AG20443 (cell line): ENCODE measurements at places on chromosomes 4 and X.

GRCh38 chr4:10917566-10917965 is 233.0 kb upstream of the CLNK start:
- DNase-seq: no peak

DNA sequence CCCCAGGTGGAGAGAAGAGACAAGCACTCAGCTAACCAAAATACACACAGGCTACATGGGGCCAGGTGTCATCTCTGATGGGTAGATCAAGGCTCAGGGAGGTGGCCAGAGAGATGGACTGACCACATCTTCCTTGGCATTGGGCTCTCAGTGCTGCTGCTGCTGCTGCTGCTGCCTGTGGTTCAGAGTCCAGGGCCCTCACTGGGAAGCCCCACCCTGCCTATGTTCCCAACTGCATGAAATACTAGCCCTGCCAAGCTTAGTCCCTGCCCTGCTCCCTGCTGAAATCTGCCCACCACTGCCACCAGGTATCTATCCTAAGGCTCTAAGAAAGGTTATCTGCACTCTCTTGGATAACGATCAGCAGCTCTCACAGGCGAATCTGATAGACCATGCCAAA is 118.7 kb downstream of the EFHC2 start:
- DNase-seq: no peak

DNA sequence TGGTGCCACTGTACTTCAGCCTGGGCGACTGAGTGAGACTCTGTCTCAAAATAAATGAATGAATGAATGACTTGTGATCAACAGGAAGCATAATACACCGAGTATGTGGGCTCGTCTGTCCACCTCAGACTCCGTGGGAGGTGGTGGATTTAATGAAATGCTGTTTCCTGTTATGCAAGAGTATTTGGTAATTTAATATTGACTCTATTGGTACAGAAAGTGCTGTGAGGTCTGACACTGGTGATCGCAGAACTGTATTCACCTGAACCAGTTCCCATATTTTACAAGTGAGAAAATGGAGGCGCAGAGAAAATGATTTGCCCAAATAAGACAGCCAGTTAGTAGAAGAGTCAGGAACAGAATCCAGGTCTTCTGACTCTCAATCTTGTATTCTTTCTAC is 423.3 kb downstream of the RAPGEF2 start:
- DNase-seq: no peak

DNA sequence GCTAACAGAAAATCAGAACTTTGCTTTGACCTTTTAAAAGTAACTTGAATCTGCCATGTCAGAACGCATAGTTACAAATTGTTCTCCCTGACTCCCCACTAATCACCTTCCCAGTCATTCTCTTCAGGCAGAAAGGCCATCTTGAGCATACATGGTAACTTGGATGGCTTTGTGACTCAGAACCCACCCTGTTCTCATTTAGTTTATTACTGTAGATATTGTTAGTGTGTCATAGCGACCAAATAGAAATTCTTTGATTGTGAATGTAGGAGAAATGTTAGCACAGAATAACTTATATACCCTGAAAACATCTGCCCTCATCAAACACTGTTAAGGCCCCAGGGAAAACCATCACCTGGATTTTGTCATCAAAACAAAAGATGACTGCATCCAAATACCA is 382.0 kb downstream of the MAGEB5 start:
- DNase-seq: no peak

DNA sequence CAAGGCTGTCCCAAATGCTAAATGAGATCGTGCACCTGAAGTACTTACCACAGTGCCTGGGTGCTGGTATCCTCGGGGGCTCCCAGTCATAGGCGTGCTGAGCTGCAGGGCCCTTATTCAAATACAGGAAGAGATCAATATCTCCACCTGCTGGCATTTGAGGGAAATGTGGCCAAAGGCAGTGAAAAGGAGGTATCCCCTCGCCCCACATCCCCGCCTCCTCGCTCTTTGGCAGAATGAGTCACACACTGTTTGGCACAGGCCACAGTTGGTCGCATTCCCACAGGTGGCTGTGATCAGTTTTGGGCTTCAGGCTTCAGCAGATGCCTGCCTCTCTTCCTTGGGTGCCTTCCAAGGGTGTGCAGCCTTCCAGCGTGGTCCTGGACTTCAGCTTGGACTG is 28.4 kb downstream of the ZNF185 start:
- peak; percentile 76 for DNase-seq

DNA sequence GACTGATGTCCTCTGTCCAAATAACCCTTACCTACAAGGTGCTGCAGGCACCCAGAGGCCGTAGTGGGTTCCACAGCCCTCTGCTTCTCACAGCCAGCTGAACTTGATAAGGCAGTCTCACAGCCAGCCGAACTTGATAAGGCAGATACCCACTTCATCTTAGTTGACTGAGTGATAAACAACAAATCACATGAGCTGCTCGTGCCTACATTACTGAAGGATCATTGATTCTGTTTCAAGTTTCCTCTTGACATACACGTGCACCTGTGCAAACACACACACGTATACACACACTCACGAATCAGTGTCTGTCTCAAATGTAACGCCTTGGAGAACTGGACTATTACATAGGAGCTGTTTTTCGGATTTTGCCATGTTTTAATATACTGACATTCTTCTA is 276.3 kb downstream of the DCTD start:
- DNase-seq: no peak

- DNase-seq: no peak
Observed at GRCh38 chr4:161321706-161322105, 842.1 kb downstream of the FSTL5 start.

GRCh38 chrX:36102425-36102824 is 182.9 kb downstream of the CFAP47 start:
- no peak for DNase-seq

GRCh38 chr4:182338063-182338462 is 94.9 kb downstream of the TENM3 start:
- no peak for DNase-seq

- DNase-seq: no peak
Observed at GRCh38 chr4:81634766-81635549, 163.3 kb upstream of the RASGEF1B start.

DNA sequence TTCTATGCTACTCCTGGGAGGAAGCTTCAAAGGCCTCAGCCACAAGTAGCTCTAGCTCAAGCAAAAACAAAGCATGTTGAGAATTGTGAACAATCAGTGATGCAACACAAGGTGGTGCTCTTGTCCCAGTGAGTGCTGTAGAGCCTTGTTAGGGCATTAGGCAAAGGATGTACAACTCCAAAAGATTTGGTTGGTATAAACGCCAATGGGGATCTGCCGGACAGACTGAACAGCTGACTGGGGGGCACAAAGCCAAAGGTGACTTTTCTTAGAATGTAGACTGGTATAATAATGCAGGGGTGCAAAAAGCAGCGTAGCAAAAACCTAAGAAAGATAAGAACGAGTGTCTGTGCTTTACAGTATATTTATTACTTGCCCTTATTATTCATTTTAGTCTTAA is 62.6 kb upstream of the ALB start:
- peak; percentile 59 for DNase-seq

GRCh38 chr4:167233685-167234315 is 494 bp downstream of the SPOCK3 start:
- peak; percentile 5 for DNase-seq

GRCh38 chr4:18689308-18690115 is 668.0 kb upstream of the LCORL start:
- peak; percentile 46 for DNase-seq

- peak; percentile 36 for DNase-seq
Observed at GRCh38 chr4:80215449-80216052, 18.2 kb downstream of the PRDM8 start.

DNA sequence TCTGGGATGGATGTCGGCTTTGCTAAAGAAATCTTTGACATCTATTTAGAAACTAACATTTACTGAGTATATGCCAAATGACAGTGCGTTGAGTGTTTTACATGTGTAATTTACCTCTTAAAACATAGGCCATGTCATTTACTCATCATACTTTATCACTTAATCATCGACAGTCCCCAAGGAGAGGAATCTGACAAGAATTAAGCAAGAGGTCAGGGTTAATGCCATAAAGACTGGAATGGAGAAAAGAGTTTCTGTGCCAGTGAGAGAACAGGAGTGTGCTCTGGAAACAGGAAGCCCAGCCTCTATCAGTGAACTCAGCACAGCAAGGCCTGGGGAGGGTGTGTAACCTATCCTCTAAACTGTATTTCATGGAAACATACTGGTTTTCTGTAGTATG is 28.0 kb upstream of the AMOT start:
- DNase-seq: no peak

- DNase-seq: no peak
Observed at GRCh38 chr4:88422403-88422802, 34.5 kb upstream of the HERC5 start.

GRCh38 chr4:63901304-63901703 is 507.9 kb downstream of the TECRL start:
- DNase-seq: no peak

GRCh38 chr4:94743838-94744237 is 13.9 kb upstream of the BMPR1B start:
- DNase-seq: no peak

GRCh38 chr4:41866799-41867677 is 68.2 kb upstream of the TMEM33 start:
- no peak for DNase-seq

GRCh38 chrX:119238557-119238956 is 2.5 kb downstream of the PGRMC1 start:
- DNase-seq: no peak

GRCh38 chr4:23730998-23731397 is 158.8 kb downstream of the PPARGC1A start:
- DNase-seq: no peak

DNA sequence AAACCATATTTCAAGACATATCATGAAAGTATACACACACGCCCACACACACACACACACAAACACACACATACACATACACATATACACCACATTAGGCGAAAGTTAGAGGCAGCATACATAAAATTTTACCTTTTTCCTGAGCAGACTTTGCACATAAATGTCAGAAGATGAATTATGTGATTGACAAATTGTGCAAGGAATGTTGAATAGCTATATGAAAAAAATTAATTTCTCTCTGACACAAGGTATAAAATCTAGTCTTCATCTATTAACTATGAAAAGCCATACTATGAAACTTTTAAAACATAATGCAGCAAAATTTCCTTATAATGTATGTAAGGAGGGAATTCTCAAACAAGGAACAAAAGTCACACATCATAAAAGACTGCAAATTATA is 24.4 kb downstream of the FSTL5 start:
- no peak for DNase-seq

DNA sequence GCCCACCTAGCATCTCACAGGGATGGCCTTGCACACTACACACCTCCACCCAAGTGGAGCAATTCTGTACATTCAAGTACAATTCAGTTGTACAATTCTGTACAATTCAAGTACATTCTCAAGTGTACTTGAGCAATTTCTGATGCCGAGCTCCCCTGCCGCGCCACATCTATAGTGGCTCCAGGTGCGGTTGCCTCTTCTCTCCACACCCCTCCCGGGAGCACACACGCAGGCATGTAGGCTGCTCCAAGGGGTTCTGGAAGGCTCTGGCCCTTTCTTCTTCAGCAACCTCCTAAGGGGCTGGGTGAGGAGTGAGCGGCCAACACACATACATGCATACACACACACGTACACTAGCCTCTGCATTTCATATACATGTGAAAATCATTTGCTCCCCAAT is 18.9 kb upstream of the DUSP9 start:
- no peak for DNase-seq

GRCh38 chr4:8473198-8473919 is 32.8 kb downstream of the TRMT44 start:
- no peak for DNase-seq

DNA sequence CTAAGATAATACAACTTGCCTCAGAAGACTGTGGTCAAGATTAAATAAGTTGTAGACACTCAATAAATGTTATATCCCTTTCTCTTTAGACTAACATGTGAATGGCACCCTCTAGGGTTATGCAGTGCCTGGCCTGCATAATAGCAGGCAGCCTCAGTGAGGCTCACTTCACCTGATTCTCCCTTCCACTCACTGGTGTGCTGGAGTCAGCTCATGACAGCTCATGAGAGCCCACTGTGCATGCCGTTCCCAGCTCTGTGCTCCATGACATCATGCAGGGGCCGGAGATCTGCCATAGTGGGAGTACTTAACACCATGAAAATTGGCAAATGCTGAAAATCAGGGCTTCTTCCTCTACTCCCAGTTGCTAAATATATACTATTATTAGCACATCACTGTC is 64.5 kb downstream of the TEC start:
- DNase-seq: no peak

- DNase-seq: peak; percentile 67
Observed at GRCh38 chr4:121156822-121157769, 7.0 kb downstream of the TNIP3 start.

GRCh38 chr4:6568689-6569332 is 6.2 kb upstream of the MAN2B2 start:
- peak; percentile 60 for DNase-seq

- DNase-seq: no peak
Observed at GRCh38 chr4:173367285-173367684, 3.5 kb upstream of the SAP30 start.

- DNase-seq: peak; percentile 11
Observed at GRCh38 chrX:53244610-53245009, 19.6 kb upstream of the KDM5C start.

- no peak for DNase-seq
Observed at GRCh38 chr4:17915439-17915838, 104.7 kb downstream of the NCAPG start.

DNA sequence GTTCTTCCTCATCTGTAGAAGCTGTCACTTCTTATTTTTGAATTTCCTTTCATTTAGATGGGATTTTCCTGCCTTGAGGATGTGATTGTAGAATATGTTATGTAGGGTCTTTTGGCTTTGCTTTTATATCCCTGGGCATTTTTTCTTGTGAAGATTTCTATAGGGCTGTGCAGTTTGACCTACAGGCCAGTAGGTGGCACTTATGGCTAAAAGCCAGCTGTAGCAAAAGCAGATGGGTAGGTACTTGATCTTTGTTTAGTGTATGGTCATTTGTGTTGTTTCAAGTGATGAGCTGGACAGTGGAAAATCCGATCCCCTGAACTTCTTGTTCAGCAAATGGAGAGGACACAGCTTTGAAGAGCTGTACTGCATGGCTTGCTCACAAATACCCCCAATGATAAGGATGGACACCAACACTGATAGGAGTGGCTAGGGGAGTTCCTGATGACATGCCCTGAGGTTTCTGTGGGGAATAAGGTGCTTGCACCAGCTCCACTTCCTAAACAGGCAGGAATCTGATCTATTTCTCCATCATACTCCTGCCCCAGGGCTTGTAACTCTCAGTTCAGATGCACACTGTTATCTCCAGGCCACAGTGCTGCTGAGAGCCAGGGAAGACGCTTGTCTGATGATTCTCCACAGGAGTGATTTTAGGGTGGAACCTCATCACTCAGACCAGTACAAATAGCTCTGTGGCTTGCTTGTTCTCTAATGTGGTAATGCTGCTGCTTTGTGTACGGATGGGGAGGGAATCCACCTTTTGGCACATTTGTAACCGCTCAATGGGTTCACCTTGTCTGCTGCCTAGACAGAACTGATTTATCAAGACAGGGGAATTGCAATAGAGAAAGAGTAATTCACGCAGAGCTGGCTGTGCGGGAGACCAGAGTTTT is 417.1 kb upstream of the MAGEB16 start:
- DNase-seq: no peak

DNA sequence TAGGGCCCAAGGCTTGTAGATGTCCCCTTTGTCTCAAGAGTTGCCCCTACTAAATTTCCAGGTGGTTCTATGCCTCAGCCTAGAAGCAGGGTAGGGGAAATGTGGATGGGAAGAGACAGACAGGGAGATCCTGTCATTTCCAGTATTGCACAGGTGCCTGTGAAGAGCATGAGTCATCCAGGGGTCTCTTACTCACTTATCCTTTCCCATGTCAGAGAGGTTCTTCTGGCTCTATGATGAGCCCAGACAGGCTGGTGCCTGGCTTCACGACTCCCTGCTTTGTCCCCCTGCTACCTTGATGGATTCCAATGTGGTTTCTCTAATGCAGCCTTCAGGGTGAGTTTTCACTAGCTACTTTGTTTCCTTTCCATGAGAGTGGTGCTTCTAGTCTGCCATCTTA is 35.2 kb upstream of the DDX60 start:
- DNase-seq: no peak
